Fibroblast of skin of scalp (primary cell): ENCODE measurements at places on chromosomes 12 and 14.

- DNase-seq: no peak
These were observed 101.9 kb downstream of the RIN3 start for GRCh38 chr14:92615451-92615850.

DNA sequence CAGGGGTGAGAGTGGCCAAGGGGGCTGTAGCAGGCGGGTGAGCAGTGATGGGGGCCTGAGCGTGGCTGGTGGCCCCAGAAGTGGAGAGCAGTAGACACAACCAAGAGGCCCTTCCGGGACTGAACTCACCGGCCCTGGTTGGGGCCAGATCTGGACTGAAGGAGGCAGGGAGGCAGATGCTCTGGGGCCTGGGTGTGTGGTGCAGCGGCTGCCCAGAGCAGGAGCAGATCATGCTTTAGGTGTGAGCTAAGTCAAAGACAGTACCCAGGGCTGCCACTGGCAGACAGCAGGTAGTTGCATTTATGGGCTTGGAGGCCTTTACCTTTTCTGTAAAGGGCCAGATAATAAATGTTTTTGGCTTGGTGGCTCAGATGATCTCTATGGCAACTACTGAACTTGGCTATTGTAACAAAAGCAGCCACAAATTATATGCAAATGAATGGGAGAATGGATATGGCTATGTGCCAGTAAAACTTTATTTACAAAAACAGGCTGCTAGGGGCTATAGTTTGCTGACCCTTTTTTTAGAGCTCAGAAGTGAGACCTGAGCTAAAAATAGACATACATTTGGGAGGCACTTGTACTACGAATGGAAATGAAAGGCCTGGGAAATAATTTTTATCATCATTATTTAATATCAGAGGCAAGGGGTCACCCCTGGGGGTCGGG, 25.6 kb downstream of the SETD1B start:
- no peak for DNase-seq

DNA sequence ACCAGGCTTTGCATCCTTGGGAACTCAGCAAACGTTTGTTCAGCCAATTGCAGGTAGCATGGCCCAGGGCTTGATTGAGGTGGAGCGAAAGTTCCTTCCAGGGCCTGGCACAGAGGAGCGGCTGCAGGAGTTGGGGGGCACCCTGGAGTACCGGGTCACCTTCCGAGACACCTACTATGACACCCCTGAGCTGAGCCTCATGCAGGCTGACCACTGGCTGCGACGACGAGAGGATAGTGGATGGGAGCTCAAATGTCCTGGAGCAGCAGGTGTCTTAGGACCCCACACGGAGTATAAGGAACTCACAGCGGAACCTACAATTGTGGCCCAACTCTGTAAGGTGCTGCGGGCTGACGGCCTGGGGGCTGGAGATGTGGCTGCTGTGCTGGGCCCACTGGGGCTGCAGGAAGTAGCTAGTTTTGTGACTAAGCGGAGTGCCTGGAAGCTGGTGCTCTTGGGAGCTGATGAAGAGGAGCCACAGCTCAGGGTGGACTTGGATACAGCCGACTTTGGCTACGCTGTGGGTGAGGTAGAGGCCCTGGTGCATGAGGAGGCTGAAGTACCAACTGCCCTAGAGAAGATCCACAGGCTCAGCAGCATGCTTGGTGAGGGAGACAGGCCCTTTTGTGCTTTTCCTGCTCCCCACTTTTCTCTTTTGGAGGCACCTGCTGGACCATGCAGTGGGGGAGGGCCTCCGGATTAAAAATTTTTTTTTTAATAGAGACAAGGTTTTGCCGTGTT, 799 bp downstream of the THTPA start:
- no peak for DNase-seq

- no peak for DNase-seq
These were observed 87.5 kb downstream of the FUT8 start for GRCh38 chr14:65500075-65500474.

DNA sequence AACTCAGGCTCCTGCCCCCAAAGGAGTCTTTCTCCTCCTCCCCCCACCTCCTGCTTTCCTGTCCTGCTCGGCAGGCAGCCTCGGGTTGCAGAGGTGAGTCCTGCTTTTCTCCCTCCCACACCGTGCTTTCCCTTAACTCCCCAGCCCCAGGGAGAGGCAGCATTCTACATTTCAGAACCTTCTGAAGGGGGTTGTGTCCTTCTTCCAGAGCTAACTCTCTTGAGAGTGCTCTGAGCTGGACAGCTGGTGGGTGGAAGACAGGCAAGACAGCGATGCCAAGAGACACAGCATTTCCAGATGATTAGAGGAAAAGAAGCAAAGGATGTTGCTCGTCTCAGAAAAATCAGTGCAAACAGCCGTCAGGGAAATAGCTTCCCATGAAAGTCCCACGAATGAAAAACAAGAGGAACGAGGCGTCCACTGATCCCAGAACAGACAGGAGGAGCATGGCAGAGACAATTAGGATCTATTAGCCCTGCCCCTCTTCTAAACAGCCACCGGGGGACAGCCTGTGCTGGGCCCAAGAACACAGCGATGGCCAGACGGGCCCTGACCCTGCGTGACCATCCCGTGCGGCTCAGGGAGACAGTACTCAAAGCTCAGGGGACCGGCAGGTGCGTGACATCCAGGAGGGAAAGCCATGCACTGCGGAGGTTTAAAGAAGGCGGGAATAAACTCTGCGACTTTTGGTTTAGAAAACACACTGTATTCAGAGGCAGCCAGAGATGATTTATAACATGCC, 216.5 kb upstream of the RTL1 start:
- no peak for DNase-seq

DNA sequence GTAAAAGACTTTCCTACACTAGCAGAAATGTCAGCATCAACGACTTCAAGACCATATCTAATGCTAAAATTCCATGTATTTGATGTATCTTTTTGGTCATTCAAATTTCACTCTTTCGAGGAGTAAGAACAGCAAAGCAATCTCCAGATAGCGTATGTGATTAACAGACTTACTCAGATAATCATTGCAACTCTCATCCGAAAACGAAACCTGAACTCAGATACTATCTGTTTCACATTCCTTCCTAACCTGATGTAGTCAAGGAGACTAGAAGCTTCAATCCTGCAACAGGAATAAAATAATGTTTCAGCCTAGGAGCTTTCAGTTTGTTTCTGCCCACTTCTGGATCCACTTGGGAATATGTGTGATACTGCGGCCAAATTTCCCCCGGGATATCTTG, 286.3 kb downstream of the NUAK1 start:
- DNase-seq: no peak

DNA sequence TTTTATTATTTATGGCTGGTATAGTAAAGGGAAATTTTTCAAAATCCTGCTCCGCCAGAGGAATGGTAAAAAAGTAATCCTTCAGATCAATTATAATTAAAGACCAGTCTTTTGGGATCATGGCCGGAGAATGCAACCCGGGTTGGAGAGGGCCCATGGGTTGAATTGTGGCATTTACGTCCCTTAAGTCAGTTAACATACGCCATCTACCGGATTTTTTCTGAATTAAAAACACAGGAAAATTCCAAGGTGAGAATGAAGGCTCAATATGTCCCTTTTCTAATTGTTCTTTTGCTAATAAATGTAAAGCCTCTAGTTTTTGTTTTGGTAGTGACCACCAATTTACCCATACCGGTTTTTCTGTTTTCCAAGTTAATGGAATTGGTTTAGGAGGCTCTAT, 602.8 kb downstream of the ALG10 start:
- no peak for DNase-seq

GRCh38 chr12:16523951-16524331, 82.0 kb downstream of the LMO3 start:
- DNase-seq: no peak

DNA sequence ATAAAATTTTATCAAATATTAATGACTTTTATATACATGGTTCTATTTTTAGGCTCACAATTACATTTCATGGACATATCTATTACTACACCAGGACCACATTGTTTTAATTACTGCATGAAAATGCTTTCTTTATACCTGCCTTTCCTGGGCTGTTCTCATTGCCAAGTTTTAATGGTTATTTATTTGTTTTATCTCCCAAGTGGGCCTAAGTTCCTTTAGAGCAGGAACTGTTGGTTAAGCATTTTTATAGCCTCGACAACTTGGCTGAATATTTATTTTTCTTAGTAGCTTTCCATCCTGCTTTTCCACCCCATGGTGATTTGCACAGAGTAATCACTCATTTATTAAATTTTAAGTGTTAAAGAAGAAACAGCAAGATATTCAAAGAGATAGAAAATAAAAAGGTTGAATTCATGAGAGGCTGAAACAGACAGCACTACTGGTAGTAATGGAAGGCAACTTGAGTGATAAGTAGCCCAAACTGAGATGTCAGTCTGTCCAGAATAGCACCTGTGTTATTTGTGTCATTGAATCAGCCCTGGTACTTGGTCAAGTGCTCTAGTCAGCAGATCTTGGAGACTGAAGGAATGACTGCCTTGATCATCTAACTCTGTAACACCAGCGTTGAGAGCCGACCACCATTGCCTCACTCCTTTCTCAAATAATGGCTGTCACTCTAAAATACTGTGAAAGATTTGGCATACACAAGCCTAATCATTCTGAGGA, 119.1 kb upstream of the EGLN3 start:
- DNase-seq: no peak

GRCh38 chr12:50085615-50086072, 502 bp downstream of the SMARCD1 start:
- DNase-seq: no peak

DNA sequence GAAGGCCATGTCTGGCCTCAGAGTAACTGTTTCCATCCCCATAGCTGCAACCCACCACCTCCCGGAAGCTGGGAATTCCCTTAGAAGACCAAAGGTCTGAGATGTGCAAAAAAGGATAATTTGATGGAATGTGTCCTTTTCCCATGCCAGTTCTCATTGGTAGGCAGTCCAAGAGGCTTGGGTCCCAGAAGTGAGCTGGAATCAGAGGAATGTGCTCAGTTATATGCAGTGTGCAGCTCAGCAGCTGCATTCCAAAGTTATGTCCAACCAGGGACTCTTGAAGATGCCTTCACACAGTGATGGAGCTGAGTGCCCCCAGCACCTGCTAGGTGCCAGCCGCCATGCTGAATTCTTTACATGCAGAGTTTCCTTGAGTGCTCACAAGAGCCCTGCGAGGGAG, 583.9 kb upstream of the TBX3 start:
- DNase-seq: peak; percentile 84

GRCh38 chr12:107632246-107632645, 53.4 kb upstream of the PWP1 start:
- DNase-seq: no peak

GRCh38 chr14:88299865-88300530, 23.1 kb downstream of the KCNK10 start:
- no peak for DNase-seq

DNA sequence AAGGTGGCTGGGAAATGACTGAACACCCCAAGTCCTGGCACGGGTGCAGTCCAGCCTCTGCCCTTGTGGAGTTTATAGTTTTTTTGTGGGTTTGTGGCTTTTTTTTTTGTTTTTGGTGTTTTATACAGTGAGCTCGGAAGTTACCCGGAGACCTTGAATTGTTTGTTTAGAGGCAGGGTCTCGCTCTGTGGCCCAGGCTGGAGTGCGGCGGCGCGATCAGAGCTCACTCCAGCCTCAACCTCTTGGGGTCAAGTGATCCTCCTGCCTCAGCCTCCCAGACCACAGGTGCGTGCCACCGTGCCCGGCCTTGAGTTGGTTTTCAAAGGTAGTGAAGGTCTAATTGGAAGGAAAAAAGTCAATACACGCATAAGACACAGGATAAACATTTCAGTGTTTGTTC, 879 bp upstream of the ANHX start:
- DNase-seq: no peak

GRCh38 chr14:101062065-101062450, 158.5 kb upstream of the RTL1 start:
- DNase-seq: no peak

- no peak for DNase-seq
These were observed 142.0 kb upstream of the PELI2 start for GRCh38 chr14:55976219-55976618.

- no peak for DNase-seq
These were observed 3.1 kb upstream of the RIPK3 start for GRCh38 chr14:24342889-24343288.

DNA sequence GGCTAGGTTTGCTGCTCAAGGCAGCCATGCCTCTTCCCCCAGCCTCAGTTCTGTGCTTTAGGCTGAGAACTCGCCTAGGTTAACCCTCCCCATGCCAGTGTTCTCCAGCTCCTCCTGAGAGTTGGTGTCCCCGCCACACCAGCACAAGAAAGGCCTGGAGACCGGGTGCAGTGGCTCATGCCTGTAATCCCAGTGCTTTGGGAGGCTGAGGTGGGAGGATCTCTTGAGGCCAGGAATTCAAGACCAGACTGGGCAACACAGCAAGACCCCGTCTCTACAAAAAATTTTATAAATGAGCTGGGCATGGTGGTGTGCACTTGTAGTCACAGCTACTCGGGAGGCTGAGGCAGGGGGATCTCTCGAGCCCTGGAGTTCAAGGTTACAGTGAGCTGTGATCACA, 10.2 kb downstream of the RIN3 start:
- no peak for DNase-seq
